ENCODE measurements at places on chromosomes 11 and 22. TPM values are rescaled to one million over a fixed set of nuclear protein-coding genes. Genes with fewer than 3 reads are reported as not detected.

DLG2 gene
- total RNA-seq = 10.1 TPM

MYEOV gene
- 13.3 TPM for total RNA-seq

COA4 gene
- 53.3 TPM for total RNA-seq

PRSS23 gene
- 40.3 TPM for total RNA-seq

SMTNL1 gene
- total RNA-seq = not detected

FJX1 gene
- 7.4 TPM for total RNA-seq

SHISAL1 gene
- total RNA-seq = 7.6 TPM

OR4P4 gene
- total RNA-seq = not detected

CBLIF gene
- not detected for total RNA-seq

SLC22A12 gene
- not detected for total RNA-seq

RBMXL2 gene
- not detected for total RNA-seq

ME3 gene
- 28.5 TPM for total RNA-seq

DNA sequence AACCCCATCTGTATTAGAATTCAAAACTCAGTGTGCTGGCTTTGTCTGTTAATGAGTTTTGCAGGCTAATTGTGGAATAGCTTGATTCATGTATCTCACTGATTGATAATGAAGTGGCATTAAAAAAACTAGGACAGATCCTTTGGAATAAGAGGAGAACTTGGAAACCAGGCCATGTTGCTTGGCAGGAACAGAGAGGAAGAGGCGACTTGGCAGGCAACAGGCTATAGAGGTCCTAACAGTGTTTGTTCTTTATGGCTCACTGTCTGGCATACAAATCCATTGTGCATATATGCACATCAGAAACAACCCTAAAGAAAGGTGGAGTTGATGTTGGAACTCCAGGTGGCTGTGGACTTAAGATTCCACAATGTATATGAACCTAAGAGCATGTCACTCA is 17.4 kb upstream of the OR9I1 start:
- no peaks in the 10 kb centered on the region for H3K36me3 ChIP-seq
- H3K4me1 ChIP-seq = no peaks in the 10 kb centered on the region
- H3K4me3 ChIP-seq = no peak overlapping the region

- no peak overlapping the region for H3K27ac ChIP-seq
- H3K4me1 ChIP-seq = no peaks in the 10 kb centered on the region
- DNase-seq = no peak
Observed at GRCh38 chr11:69204941-69205742, 49.4 kb downstream of the SMIM38 start.

- no peak for DNase-seq
- no peak overlapping the region for H3K4me3 ChIP-seq
- H3K27me3 ChIP-seq = no peaks in the 10 kb centered on the region
- H3K36me3 ChIP-seq = no peaks in the 10 kb centered on the region
- no peaks in the 10 kb centered on the region for H3K4me1 ChIP-seq
Observed at GRCh38 chr11:38721586-38722315, 2123.7 kb upstream of the RAG2 start.

- peaks cover 47% of the 10 kb centered on the region for H3K4me1 ChIP-seq
- no peaks in the 10 kb centered on the region for H3K27me3 ChIP-seq
- peak overlapping the region; percentile 72 for H3K27ac ChIP-seq
- H3K4me3 ChIP-seq = no peak overlapping the region
- DNase-seq = no peak
- H3K36me3 ChIP-seq = no peaks in the 10 kb centered on the region
Observed at GRCh38 chr11:64314805-64315561, 2.4 kb downstream of the TRMT112 start.

GRCh38 chr11:13013054-13013488 is 4.0 kb downstream of the RASSF10 start:
- DNase-seq = no peak
- H3K27me3 ChIP-seq = peaks cover 10% of the 10 kb centered on the region
- peaks cover 22% of the 10 kb centered on the region for H3K4me1 ChIP-seq
- no peak overlapping the region for H3K27ac ChIP-seq
- no peaks in the 10 kb centered on the region for H3K36me3 ChIP-seq

DNA sequence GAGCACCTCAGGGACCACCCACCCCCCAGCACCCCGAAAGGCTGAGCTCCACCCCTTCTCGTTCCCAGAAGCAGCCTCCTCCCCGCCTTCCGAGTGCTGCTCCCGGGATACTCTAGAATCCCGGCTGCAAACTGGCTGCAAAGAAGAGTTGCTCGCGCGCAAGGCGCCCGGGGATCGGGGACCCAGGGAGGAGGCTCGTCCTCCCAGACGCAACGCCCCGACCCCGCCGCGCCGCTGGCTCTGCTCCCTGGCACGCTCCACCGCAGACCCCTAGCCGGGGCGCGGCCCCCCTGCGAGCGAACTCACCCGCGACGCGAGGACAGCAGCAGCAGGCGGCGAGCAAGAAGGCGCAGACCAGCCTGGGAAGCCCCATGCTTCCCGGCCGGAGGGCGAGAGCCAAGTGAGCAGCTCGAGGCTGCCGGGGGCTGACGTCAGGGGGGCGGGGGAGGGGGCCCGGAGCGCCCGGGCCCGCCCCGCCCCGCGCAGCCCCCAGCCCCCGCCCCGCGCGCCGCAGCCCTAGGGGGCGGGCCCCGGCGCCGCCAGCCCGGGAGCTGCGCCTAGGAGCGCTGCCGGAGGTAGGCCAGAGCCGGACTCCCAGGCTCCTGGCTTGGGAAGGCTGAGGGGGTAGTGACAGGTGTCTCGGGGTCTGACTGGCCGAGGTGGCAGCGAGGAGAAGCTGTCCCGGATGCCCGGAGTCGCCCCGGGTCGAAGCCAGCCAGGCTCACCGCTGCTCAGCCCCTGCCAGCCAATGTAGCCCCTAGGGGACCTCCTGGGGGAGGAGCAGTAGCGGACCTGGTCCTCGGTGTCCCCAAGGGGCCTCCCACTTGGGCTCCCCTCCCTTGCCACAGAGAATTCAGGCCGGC is at the start of gene MCAM:
TSS of gene MCAM (minus strand) at position 402 of the 863 bp plus-strand sequence. CDS start at position 373, 29 bp downstream.
- H3K27me3 ChIP-seq = no peaks in the 10 kb centered on the region
- no peaks in the 10 kb centered on the region for H3K36me3 ChIP-seq
- no peak for DNase-seq
- peaks cover 69% of the 10 kb centered on the region for H3K4me1 ChIP-seq
- peak within 1 kb of the TSS; percentile 57 for H3K4me3 ChIP-seq

GRCh38 chr11:76251576-76251975 is 45.3 kb upstream of the WNT11 start:
- no peak overlapping the region for H3K4me3 ChIP-seq
- H3K36me3 ChIP-seq = no peaks in the 10 kb centered on the region
- H3K27me3 ChIP-seq = no peaks in the 10 kb centered on the region
- DNase-seq = no peak
- H3K27ac ChIP-seq = no peak overlapping the region

DNA sequence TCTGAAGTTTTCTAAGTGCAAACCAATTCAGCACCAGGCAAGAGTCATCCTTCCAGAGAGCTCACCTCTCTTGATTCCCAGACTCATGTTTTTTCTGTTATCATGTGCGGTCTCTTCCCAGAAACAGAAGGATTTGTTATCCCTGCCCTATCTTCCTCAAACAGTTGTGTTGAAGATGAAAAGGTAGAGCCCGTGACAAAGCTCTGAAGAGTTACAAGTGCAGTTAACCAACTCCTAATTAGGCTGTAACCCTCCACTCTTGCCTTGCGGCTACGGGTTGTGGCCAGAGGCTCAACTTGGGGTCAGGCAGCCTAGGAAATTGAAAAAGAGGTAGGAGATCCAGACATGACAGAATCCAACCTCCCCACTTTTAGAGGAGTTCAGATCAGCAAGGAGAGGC is 76.2 kb upstream of the CADM1 start:
- no peak overlapping the region for H3K27ac ChIP-seq
- H3K4me1 ChIP-seq = no peaks in the 10 kb centered on the region
- H3K4me3 ChIP-seq = no peak overlapping the region
- H3K27me3 ChIP-seq = no peaks in the 10 kb centered on the region
- H3K36me3 ChIP-seq = no peaks in the 10 kb centered on the region
- no peak for DNase-seq

- no peak overlapping the region for H3K4me3 ChIP-seq
- no peak overlapping the region for H3K27ac ChIP-seq
- no peak for DNase-seq
- no peaks in the 10 kb centered on the region for H3K4me1 ChIP-seq
- H3K36me3 ChIP-seq = no peaks in the 10 kb centered on the region
Observed at GRCh38 chr11:56522008-56522407, 21.0 kb downstream of the OR5M11 start.

DNA sequence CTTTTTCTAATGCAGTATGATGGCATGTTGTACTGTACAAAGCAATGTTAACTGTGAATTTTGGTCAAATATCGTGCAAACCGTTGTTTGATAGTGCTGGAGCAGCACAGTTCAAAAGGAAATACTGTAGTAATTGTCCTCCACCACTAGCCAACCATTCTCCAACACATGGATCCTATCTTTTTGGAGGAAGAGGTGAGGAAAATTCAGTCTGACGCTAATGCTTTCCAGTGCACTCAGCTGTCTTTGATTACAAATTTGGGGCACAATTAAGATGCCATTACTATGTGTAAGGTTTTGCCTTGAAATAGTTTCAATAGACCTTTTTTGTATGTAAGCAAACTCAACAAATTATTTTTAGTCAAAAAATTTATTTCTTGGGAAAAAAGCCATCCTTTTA is 240.5 kb upstream of the CCDC179 start:
- H3K36me3 ChIP-seq = no peaks in the 10 kb centered on the region
- H3K4me1 ChIP-seq = no peaks in the 10 kb centered on the region
- H3K4me3 ChIP-seq = no peak overlapping the region
- no peaks in the 10 kb centered on the region for H3K27me3 ChIP-seq
- no peak overlapping the region for H3K27ac ChIP-seq
- no peak for DNase-seq

DNA sequence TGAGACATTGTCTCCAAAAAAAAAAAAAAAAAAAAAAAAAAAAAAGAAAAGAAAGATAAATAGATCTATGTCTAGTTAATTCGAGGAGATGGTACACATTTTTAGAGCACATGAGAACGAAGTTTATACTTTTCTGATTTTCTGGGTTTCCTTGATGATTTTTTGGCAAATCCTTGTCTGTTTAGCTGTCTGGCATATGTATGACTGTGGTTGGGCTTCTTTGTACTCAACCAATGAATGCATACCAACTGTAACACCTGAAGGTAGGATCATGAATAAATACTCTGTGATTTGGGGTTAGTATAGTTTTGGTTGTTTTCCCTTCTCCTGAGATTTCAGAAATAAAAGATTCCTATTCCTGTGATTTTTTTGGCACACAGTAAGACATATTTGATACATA is 63.1 kb downstream of the ARHGEF12 start:
- no peak overlapping the region for H3K27ac ChIP-seq
- no peaks in the 10 kb centered on the region for H3K36me3 ChIP-seq
- H3K4me1 ChIP-seq = peaks cover 26% of the 10 kb centered on the region
- no peak overlapping the region for H3K4me3 ChIP-seq
- DNase-seq = no peak
- H3K27me3 ChIP-seq = no peaks in the 10 kb centered on the region

DNA sequence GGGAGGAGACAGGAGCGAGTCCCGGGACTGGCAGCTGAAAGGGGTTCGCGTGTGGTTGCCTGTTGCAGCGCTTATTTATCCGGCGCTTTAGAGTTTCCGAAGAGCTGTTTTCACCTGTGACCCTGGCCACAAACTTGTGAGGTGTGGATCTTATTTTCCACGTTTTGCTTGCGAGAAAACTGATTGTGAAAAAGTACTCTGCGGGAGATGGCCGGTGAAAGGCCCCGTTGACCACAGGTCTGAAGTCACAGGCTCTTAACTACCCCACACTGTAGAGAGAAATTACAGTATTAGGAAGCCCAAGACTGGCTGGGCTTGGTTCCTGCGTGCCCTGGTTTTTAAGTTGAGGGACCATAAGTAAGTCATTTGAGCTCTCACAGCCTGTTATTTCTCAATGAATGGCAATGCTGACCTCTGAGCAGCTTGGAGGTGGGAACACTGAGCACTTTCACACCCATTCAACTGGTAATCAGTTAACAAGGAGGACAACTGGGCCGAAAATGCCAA is 379 bp upstream of the RAB38 start:
- H3K36me3 ChIP-seq = no peaks in the 10 kb centered on the region
- H3K27ac ChIP-seq = peak overlapping the region; percentile 59
- H3K4me1 ChIP-seq = peaks cover 67% of the 10 kb centered on the region
- no peaks in the 10 kb centered on the region for H3K27me3 ChIP-seq

GRCh38 chr11:86442420-86442819 is 67.7 kb downstream of the CCDC81 start:
- H3K4me3 ChIP-seq = no peak overlapping the region
- no peaks in the 10 kb centered on the region for H3K27me3 ChIP-seq
- peaks cover 7% of the 10 kb centered on the region for H3K4me1 ChIP-seq
- H3K36me3 ChIP-seq = no peaks in the 10 kb centered on the region
- H3K27ac ChIP-seq = no peak overlapping the region

DNA sequence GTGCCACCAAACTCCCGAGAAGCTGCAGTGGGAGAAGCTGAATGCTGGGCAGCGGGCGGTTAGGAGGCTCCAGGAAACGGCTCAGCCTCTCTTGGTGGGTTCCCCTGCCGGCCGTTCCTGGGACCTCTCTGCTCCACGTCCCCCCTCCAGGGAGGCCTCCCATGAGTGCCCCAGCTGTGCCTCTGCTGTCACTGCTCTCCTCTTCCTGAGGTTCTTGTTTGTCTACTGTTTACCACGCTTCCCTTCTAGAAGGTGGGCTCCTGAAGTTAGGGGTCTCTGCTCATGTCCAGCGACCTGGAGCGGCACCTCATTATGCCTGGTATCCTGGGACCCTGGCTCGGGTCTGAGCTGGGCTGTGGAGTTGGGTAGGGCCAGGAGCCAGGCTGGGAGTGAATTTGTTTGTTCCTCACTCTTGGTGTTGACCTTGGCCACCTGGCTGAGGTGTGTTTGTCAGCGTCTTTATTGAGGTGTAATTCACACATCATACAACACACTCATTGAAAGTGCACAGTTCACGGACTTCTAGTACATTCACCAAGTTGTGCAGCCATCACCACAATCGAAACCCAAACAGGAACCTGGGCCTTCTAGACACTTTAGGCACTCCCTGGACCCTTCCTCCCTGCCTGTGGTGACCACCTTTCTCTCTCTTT is 37.8 kb upstream of the GRAMD4 start:
- no peak for DNase-seq
- H3K4me3 ChIP-seq = no peak overlapping the region
- no peaks in the 10 kb centered on the region for H3K36me3 ChIP-seq
- no peaks in the 10 kb centered on the region for H3K27me3 ChIP-seq
- no peak overlapping the region for H3K27ac ChIP-seq
- H3K4me1 ChIP-seq = peaks cover 77% of the 10 kb centered on the region

GRCh38 chr11:61626580-61627380 is 45.9 kb upstream of the SYT7 start:
- DNase-seq = no peak
- no peaks in the 10 kb centered on the region for H3K36me3 ChIP-seq
- peaks cover 11% of the 10 kb centered on the region for H3K4me1 ChIP-seq
- no peak overlapping the region for H3K27ac ChIP-seq

- no peak for DNase-seq
- no peak overlapping the region for H3K4me3 ChIP-seq
- peaks cover 21% of the 10 kb centered on the region for H3K4me1 ChIP-seq
- H3K27me3 ChIP-seq = no peaks in the 10 kb centered on the region
- no peak overlapping the region for H3K27ac ChIP-seq
- H3K36me3 ChIP-seq = no peaks in the 10 kb centered on the region
Observed at GRCh38 chr11:70569618-70569890, 171.2 kb downstream of the CTTN start.
